Mesenchymal stem cell (in vitro differentiated cells and primary cell): ENCODE measurements at places on chromosomes 16 and 17.
A peak's percentile ranks its signal among the peaks of the same experiment; 100 is the strongest.

GRCh38 chr16:28558456-28558855, 4.7 kb downstream of the SGF29 start:
- no peak for DNase-seq

GRCh38 chr17:82734987-82735866, at the start of gene FN3K:
Gene FN3K (plus strand): TSS chr17:82735615. CDS start chr17:82735637, 22 bp downstream.
- peak; percentile 79 for DNase-seq

DNA sequence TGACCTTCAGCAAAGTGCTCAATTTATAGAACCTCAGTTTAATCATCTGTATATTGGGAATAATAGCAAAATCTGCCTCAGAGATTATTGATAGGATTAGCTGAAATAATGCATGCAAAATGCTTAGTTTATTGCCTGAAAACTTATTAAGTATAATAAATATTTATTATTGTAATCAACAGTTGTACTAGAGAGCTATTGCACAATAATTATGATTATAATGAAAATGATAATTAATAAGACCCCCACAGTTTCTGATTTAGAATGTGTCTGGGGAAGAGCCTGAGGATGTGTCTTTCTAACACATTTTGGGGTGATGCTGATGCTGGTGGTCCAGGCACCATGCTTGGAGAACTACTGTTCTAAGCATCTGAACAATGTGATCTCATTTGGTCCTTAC, 419.6 kb downstream of the NPIPA7 start:
- DNase-seq: no peak

- no peak for DNase-seq
Observed at GRCh38 chr16:10191096-10191495, 8.9 kb upstream of the GRIN2A start.

- no peak for DNase-seq
Observed at GRCh38 chr16:12874186-12874585, 27.2 kb upstream of the SHISA9 start.

DNA sequence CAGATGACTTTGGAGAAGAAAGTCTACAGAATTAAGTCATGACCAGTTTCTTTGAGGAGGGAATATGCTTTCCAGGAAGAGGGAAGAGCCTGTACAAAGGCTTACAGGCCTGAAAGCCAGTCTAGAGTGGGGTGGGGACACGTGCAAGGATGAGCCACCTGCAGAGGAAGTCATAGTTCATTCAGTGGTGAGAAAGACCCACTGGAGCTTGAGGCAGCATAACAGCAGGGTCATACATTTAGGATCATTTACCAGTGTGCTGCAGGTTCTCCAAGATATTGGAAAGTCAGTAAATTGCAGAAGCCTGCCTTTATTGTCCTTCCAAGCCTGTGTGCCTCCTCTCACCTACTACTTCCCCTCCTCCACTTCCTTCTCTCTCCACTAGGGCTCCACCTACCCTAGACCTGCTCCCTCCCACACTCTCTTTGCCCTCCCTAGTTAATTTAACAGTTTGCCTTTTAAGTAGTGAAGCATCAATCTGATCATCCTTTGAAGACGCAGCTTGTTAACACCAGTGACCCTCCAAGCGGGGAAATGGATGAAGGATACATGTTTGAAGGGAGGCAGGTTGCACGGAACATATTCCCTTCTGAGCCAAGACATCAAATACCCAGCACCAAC, 40.2 kb downstream of the CDRT15 start:
- DNase-seq: no peak

GRCh38 chr17:27323538-27324215, 29.8 kb downstream of the WSB1 start:
- DNase-seq: peak; percentile 62

- no peak for DNase-seq
Observed at GRCh38 chr17:72165867-72166439, 45.1 kb downstream of the SOX9 start.

DNA sequence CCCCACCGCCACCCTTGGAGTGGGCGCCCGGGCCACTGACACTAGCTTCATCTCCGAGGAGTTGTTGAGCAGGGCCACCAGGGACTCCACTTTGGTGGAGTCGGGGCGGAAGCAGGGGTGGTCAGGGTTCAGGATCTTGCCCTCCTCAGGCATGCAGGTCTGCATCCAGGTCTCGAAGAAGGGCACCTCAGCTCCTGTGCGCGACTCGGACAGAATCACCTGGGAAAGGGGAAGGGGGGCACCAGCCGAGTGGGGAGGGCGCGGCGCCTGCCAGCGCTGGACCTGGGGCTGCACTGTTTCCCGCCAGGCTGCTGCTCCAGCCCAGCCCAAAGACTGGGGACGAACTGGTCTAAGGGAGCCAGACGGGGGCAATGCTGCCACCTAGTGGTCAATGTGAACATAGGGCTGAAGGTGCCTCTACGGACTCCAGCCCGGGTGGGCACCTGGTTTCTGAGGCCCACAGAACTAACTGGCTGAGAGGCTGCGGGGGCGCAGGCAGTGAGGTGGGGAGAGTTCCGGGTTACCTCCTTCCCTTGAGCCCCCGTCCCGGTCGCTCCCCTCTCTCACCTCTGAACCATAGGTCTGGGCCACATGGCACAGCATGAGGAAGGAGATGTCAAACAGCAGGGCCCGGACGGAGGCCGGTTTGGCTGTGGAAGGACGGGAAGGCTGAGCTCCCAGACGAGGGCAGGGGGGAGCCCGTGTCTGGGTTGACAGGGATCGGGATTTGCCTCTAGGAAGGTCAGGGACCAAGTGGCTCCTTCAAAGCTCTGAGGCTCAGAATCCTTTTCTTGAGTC, 11.8 kb downstream of the CSF3 start:
- DNase-seq: peak; percentile 77

- no peak for DNase-seq
Observed at GRCh38 chr17:19381361-19381740, 3.1 kb downstream of the MAPK7 start.

DNA sequence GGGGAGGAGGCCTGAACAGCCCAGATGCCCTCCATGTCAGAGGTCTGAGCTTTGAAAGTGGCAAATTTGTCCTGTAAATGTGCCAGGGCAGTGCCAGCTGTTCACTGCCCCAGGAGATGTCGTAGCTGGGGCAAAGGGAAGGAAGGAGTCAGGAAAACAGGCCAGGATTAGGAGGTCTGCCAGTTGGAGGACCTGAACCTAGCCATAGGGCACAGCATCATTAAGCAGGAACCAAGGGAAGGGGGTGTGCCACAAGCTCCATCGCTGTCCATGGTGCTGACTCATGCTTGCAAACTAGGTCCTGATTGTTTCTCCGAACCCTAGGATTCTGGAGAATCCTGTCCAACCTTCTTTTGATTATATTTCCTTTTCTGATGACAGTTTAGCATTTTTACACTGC, 124.2 kb downstream of the TMEM132E start:
- DNase-seq: peak; percentile 3

DNA sequence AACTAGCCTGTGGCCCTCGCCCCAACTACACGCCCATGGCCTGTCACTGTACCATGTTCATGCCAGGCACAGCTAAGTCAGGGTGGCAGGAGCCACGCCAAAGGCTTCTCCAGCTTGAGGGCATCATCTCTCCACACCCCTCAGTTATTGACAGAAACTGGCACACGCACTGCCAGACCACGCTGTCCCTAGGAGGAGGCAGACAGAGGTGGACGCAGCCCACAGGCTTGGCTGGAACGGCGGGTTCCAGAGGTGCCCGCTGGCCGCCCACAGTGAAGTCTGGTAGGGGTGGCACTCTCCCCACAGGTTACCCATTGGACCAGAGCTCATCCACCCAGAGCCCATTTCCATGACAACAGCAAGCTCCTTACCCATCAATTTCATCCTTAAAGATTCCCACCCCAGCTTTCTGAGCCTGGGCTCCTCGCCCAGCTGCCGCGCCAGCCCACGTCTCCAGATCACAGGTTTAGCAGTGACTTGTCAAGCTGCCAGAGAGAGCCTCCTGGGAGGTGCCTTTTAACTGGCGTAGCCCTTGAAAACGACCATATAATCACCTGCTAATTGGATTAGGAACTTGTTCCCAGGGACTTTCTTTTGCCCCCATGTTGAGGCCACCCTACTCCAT, 27.9 kb downstream of the RPRML start:
- no peak for DNase-seq

DNA sequence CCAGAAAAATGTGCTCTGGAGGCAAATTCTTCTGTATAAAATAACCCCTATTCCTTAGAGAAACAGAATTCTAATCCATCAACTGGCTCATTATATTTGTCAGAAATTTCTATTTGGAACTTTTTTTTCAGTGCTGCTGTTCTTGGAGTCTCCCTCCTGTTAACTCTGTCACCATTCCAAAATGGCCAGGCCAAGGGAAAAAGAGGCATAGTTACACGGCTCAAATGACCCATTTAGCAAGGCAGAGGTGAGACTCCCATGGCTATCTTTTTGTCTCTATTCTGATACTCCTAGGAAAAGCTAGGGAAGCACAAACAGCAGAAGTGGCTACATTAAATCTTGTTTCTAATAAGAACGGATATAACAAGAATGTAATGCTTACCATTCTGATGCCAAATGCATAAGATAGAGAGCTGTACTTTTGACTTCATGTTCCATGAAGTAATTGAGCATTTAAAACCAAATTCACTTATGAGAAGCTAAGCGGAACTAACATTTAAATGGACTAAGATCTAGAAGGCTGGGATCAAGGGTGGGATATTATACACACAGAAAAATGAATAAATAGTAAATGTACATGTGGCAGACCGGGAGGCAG, 64.4 kb upstream of the CORO6 start:
- DNase-seq: no peak

DNA sequence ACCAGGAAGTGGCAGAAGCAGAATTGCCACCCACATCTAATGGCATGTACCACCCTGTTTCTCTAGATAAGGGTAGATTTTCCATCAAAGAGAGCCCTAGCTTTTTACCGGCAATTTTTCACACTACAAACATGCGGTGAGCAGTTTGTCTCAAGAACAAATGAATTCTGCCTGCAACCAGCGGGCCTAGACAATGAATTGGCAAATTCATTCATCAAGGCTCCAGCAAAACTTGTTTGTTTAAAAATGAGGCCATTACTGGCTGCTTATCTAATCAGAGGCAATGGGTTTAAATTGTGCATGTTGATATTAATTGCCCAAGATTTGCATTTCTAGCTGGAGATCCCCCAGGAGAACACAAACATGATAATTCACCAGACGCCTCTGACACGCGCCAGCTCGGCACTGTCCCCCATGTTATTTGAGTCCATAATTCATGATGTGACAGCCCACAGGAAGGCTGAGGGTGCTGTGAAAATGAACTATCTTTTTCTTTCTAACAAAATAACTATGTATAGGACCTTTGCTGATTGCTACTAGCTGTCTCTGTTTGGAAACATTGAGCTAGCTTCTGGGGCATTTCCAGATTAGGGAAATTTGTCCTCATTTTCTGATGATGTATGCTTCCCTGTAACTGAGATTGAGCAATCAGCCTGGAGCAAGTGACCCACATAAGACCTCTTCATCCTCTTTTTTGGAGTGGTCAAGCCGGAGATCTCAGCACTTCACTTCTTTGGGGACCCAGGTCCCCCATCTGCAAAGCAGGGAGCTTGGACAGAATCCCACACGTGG, 80.8 kb downstream of the CNGB1 start:
- peak; percentile 63 for DNase-seq

DNA sequence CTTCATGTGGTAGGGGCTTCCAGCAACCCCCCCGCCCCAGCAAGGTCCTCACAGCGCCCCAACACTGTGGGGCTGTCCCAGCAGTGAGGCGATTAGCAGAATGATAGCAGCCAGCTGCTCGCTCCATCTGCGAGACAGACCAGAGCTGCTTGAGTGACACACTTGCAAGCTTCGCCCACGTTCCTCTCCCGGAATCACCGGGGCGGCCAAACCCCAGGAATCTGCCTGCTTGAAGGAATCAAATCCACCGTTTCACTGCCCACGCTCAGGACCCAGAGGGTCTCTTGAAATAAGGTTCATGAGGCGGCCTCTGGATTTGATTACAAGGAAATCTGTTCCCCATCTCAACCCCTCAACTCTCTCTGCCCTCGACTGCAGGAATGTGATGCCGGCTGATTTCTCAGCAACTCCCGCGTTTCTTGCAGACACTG, 356.0 kb downstream of the C16orf95 start:
- no peak for DNase-seq

DNA sequence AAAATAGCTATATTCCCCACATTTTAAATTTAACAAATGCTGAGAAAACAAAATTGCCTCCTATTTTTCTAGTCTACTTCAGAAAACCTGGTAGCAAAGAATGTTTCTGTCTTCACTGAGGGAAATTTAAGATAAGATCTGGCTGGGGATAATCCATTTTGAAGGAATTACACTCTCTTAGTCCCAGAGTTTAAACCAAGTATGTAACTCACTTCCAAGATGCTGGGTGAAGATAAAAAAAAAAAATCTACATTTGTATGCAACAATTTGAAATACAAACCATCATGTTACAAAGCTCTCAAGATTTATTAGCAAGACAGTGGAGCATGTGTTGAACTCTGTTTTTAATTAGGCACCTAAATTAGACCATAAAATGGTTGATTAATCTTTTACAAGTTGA, 5.7 kb downstream of the HS3ST3B1 start:
- no peak for DNase-seq

DNA sequence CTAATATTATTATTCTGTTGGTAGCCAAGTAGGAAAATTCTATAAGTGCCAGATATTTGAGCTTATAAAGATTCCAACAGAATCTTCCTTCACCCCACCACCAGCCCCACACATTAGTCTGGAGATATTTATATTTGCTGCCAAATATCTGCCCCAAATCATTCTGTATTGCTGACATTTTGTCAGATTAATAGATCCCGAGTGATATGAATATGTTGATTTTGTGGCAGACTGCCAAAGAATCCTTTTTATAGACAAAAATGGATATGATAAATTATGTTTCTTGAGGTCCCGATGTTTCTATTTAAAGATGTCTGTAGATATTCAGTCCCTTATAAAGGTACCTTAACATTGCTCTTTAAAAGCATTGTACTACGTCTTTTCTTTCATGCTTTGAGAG, 162.2 kb upstream of the KCNJ16 start:
- no peak for DNase-seq

- DNase-seq: peak; percentile 66
Observed at GRCh38 chr17:74842599-74843351, 16.9 kb downstream of the GRIN2C start.

GRCh38 chr16:89900885-89901284, 17.8 kb upstream of the MC1R start:
- no peak for DNase-seq

DNA sequence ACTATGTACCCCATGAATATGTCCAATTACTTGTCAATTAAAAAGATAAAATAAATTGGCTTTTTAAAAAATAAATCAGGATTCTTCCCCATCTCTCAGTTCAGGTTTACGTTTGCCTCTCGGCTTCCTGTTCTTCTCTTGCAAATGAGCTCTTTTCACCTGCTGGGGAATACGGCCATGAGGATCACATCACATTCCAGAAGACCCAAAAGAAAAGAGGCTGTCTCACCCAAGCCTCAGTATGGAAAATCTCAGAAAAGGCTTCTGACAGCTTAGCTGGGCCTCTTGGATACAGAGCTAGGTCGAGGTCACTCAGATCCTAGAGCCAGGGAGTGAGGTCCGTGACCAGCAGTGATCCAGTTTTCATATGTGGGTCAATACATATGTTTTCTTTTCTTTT, 171.2 kb upstream of the SDK2 start:
- no peak for DNase-seq
